NCI-H774 (cell line): ENCODE measurements at places on chromosomes 1 and 21.

DNA sequence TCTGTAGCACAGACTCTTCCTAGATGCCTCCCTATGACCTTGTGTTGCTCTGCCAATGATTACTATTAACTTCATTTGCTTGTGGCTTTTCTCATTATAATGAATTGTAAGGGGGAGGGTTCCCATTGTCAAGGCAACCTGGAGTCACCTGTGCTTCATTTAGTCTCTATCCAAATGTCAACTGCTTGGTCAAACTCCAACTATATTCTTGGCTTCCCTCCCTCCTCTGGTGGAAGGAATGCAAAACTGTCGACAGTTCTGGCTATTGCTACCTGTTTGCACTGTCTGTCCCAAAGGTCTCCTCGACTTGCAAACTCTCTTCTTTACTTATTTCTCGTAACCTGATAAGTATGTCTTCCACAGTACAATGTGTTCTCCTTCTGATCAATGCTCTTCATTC, 100.3 kb downstream of the CACNA1E start:
- DNase-seq: no peak

DNA sequence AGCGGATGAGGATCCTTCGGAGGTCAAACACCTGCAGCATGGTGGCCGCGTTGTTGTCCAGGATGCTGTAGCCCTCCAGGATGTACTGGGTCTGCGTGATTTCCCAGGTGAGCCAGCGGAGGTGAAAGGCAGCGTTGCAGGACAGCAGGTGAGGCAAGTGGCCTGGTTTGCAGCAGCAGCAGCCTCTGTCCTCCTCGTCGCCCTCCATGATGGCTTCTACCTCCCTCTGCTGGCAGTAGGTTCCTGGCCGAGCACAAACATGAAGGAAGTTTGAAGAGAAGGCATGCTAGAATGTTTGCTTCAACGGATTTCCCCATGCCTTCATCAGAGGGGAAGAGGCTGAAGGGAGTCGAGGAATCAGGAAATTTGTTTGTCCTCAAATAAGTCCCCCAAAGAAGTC, 74.7 kb downstream of the NTPCR start:
- DNase-seq: peak; percentile 14

DNA sequence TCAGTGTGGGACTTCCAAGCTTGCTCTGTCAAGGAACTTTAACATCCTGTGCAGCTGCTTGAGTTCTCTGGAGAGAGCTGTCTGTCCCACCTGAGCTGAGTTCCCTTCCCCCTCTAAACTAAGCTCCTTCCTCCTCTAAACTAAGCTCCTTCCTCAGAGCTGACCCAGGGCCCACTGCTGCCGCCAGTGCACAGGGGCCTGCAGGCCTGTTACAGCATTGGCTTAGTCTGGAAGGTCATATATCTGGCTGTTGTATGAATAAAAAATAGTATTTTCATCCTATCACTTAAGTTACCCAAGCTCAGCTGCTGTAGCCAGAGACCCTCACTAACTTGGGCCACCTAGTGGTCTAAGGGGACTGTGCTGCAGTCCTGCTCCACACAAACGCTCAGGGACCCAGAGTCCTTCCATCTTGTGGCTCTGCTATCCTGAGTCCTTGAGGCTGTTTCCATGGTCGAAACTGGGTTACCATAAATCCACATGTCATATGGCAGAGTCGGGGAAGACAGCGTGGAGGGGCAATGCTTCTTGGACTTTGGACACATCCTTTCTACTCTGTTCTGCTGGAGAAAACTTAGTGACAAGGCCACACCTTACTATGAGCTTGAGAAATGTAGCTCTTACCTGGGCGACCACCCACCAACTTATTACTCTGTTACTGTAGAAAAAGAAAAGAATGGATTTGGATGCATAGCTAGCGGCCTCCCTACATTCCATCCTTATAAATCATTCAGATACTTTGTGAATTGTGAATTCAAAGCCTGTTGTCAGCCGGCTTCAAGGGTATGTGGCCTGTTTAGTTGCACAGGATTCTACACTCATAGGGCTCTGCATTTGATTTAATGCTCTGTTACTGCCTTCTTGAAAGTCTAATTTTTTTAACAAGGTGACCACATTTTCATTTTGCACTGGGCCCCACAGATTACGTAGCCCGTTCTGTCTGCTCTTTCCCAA, 71.4 kb upstream of the GCLM start:
- no peak for DNase-seq

DNA sequence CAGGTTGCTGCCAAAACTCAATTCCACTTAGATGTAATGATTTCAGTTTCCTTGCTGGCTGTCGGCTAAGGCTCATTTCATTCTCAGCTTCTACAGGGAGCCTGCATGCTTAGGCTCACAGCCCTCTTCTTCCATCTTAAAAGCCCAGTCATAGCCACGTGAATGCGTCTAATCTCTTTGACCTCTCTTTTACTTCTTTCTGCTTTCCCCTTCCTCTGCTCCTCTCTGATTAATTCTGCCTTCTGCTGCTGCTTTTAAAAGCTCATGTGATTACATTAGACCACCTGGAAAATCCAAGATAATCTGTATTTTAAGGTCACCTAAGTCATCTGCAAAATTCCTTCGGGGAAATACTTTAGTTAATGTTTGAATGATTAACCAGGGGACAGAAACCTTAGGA, 812.8 kb upstream of the BRINP3 start:
- no peak for DNase-seq

GRCh38 chr1:8424539-8425116, 106.7 kb downstream of the SLC45A1 start:
- no peak for DNase-seq

GRCh38 chr1:46334030-46334384, 6.6 kb upstream of the NSUN4 start:
- no peak for DNase-seq

GRCh38 chr1:113058941-113059706, 13.9 kb upstream of the LRIG2 start:
- peak; percentile 42 for DNase-seq

- DNase-seq: no peak
Measured at GRCh38 chr1:77975386-77975785, 3.5 kb downstream of the FUBP1 start.

DNA sequence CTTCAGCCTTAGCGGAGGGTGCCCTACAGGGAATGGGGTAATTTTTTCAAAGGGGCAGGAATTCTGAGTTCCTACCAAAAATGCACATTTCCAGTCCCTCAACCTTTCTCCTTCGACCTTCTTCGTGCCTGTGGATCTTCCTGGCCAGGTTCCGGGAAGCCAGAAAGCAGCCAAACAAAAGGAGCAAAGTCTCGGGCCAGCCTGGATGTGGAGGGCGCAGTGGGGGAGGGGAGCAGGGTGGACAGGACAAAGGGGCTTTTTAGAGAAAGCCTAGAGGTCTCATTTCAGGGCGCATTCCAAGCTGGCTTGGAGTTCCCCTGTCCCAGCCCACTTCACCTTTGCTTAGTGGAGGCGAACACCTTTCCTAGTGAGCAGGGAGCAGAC, 2.9 kb upstream of the INAVA start:
- no peak for DNase-seq

GRCh38 chr1:233393084-233393840, 65.7 kb downstream of the MAP3K21 start:
- DNase-seq: no peak

GRCh38 chr1:212816567-212817278, 25.0 kb downstream of the TATDN3 start:
- no peak for DNase-seq

DNA sequence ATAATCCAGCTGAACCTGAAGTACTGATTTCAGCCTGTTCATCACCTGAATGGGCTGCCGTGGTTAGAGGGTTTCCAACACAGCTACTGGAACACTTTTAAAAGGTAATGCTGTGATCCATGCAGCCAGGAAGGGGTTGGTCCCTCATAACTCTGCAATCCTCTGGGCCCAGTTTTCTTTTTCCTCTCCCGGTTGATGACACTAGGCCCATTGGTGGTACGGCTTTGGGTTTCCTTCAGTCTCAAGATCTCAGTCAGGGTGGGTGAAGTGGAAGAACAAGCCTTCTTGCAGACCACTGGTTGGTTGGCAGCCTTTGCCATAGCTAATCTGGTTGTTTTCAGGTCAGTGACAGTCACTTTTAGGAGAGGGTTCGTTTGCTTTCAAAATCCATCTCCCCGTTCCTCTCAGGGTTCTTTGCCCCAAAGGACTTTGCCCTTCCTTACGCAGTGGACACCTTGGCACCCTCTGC, 502 bp upstream of the SLC35A3 start:
- no peak for DNase-seq

DNA sequence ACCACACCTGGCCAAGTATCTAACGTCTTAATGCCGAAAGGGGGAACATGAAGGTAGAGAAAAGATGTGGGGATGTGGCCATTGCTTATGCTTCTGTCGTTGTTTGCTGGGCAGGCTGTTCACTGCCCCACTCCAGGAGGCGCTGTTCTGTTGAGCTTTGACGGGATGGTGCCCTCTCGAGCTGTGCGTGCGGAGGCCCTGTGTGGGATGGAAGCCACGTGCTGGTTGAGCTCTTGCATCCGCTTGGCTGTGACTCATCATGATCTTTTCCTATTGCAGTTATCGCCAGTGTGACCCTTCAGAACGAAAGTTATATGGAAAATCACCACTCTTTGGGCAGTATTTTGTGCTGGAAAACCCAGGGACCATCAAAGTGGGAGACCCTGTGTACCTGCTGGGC, 26.3 kb downstream of the MTARC1 start:
- DNase-seq: no peak

- DNase-seq: no peak
Measured at GRCh38 chr1:14181191-14181795, 417.2 kb upstream of the KAZN start.

GRCh38 chr1:202852163-202852904, 36.6 kb downstream of the RABIF start:
- no peak for DNase-seq

- no peak for DNase-seq
Measured at GRCh38 chr1:17342014-17342441, 30.0 kb upstream of the PADI6 start.

DNA sequence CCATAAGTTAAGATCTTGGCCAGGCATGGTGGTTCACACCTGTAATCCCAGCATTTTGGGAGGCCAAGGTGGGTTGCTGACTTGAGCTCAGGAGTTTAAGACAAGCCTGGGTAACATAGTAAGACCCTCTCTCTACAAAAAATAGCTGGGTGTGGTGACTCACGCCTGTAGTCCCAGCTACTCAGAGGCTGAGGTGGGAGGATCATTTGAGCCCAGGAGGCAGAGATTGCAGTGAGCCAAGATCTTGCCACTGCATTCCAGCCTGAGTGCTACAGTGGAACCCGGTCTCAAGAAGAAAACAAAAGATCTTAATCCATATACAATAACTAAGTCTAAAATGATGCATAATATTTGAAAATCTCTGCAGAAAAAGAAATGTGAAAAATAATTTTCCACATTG, 165.5 kb upstream of the NR5A2 start:
- DNase-seq: no peak

DNA sequence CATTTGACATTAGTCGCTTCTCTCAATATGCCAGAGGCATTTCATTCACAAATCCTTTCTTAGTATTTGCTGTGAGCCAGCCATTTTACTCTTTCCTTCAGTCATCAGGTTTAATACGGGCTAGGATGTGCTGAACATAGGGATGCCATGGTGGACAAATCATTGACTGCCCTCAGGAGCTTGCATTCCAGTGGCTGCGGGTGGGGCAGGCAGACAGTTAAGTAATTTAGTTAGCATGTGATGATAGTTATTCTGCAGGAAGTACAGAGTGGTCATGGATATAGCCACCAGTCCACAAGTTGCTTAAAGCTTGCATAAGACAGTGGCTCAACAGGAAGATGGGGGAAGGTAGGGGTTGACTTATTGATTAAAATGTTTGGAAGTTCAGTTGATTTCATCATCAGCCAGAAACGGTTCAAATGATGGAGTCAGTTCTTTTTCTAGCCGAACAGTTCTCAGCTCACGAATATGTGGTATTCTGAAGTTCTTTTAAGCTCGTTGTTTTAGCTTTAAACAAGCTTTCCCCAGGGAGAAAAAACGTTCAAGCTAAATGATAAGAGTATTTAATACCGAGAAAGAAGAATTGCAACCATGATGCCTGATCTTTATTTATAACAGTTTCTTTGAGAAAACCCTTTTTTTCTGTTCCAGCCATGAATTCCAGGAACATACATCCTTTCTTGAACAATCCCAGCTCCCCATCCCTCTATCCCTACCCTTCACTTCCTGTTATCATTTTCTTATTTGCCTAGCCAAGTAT, 1.4 kb downstream of the SLC22A15 start:
- DNase-seq: no peak

GRCh38 chr1:89081005-89081404, 16.0 kb upstream of the GBP1 start:
- DNase-seq: no peak

GRCh38 chr1:86993269-86993985, 79.0 kb downstream of the HS2ST1 start:
- DNase-seq: no peak

GRCh38 chr1:86068841-86069756, 87.5 kb downstream of the COL24A1 start:
- no peak for DNase-seq

GRCh38 chr1:119327450-119328155, 41.0 kb upstream of the HAO2 start:
- no peak for DNase-seq

GRCh38 chr1:200015811-200016210, 11.7 kb upstream of the NR5A2 start:
- no peak for DNase-seq

GRCh38 chr21:33196941-33197374, 32.8 kb upstream of the IFNAR2 start:
- peak; percentile 51 for DNase-seq

GRCh38 chr1:156845055-156845952, 13.6 kb downstream of the INSRR start:
- no peak for DNase-seq

- peak; percentile 69 for DNase-seq
Measured at GRCh38 chr1:44405031-44405797, at the start of gene RNF220. Gene RNF220, plus strand, starts transcription at chr1:44405255.

GRCh38 chr1:97204468-97204867, 482.9 kb downstream of the PTBP2 start:
- DNase-seq: no peak

DNA sequence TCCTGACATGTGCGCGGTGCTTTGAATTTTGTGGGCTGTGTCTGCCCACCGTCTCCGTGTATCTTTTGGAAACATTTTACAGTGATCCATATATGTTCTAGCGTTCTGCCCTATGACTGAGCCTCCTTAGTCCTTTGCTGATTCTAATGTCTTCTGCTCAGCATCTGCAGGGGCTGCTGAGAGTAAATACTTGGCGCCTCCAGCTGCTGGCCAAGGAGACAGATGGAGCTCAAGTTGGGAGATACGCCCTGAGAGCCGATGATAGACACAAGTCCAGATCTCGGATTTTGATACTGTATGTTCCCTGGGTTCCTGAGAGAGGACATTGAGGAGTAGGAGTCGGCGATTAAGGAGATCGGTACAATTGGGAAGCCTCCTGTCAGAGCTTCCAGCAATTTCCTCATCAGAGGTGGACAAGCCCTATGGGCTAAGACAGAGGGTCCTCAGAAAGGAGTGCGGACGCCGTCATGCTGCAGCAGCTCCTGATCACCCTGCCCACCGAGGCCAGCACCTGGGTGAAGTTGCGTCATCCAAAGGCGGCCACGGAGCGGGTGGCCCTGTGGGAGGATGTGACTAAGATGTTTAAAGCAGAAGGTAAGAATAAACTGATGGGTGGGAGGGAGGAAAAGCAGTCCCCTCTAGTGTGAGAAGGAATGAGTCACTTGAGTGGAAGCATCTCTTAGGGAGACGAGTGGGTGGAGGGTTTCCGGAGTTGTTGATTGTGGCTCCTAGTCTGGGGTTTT, 390 bp downstream of the ZFP69B start:
- no peak for DNase-seq
